ENCODE measurements at places on chromosomes 1 and 21.

GRCh38 chr1:218674280-218674773 is 329.2 kb downstream of the TGFB2 start:
- no peak for DNase-seq

DNA sequence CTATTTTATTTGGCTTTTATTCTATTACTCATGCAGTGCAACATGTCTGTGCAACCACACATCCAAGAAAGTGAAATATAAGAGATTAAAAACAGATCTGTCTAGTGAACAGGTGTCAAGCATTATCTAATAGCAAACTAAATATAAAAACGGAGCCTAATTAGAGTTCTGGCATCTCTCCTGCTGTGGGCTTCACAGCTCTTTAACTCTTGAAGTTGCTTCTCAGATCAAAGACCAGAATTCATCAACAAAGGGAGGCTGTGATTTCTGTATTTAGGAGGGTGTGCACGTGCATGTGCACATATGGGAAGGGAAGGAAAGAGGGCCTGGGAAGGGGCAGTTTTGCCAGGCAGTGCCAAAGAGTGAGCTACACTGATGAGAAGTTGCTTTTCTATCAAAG is 81.0 kb downstream of the MIS18A start:
- no peak for DNase-seq

- no peak for DNase-seq
Measured at GRCh38 chr1:205980237-205980870, 22.8 kb downstream of the RAB7B start.

GRCh38 chr1:111987502-111987901 is 2.0 kb downstream of the KCND3 start:
- no peak for DNase-seq

DNA sequence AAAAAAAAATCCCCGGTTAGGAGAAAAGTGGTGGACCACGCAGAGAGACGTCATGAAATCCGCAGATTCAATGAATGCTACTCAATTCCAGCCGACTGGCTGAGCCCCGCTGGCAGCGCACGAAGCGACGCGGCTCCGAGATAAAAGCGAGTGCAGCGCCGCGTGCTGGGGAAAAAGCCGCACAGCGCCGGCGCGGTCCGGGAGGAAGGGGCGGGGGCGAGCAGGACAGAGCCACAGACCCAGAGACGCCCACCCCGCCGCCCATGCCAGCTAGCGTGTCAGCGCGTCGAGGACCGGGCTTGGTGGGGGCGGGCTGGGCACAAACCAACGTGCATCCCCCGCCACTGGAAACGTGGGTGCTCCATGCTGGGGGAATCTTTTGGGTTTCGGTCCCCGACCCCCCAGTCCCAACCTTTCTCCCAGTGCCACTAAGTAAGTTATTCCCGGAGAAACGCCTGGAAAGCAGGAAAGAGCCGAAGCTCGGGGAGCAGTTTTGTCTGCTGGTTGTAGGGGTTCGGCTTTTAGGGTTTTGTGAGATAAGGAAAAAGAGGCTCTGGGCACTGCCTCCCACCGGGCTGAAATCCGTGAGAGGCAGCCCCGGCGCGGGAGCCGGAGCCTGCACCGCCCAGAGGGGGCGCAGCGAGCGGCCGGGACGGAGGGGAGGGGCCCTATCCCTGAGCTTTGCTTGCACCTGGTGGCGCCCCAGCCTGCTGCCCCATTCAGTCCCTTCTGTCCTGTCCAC is at the start of gene KCNJ6:
KCNJ6 (minus strand) TSS at position 148 of the 742 bp plus-strand sequence. CDS start 75,775 bp downstream, outside the sequence.
- no peak for DNase-seq

GRCh38 chr1:973459-974292 is 7.4 kb downstream of the PLEKHN1 start:
- DNase-seq = no peak

GRCh38 chr1:19254416-19254815 is 2.8 kb downstream of the MRTO4 start:
- DNase-seq = no peak

DNA sequence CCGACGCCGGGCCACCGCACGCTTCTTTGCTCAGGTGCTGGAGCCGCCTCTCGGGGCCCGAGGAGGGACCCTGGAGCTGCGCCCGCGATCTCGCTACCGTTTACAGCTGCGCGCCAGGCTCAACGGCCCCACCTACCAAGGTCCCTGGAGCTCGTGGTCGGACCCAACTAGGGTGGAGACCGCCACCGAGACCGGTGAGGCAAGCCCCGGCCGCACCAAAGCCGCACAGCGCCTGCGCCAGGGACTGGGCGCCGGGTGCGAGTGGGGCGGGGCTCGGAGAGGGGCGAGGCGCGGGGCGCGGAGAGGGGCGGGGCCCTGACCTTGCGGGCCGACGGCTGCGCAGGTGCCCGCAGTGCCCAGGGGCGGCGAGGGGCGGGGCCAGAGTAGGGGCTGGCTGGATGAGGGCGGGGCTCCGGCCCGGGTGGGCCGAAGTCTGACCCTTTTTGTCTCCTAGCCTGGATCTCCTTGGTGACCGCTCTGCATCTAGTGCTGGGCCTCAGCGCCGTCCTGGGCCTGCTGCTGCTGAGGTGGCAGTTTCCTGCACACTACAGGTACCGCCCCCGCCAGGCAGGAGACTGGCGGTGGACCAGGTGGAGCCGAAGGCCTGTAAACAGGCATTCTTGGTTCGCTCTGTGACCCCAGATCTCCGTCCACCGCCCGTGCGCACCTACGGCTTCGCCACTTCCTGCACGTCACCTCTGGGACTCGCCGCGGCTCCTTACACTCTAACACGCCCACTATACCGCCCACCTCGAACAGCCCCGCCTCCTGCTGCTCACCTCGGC is 9.8 kb upstream of the CDC20 start:
- DNase-seq = peak; percentile 78

- DNase-seq = no peak
Measured at GRCh38 chr1:69645477-69645876, 77.8 kb downstream of the LRRC7 start.

- no peak for DNase-seq
Measured at GRCh38 chr21:15688809-15689208, 41.0 kb upstream of the USP25 start.

GRCh38 chr1:211386921-211387320 is 60.3 kb downstream of the TRAF5 start:
- no peak for DNase-seq

- no peak for DNase-seq
Measured at GRCh38 chr1:229370601-229371021, 27.8 kb upstream of the CCSAP start.

- no peak for DNase-seq
Measured at GRCh38 chr1:45721207-45721606, 29.2 kb downstream of the IPP start.

GRCh38 chr21:20760221-20760620 is 238.0 kb upstream of the NCAM2 start:
- no peak for DNase-seq

GRCh38 chr1:157279138-157279801 is 141.1 kb upstream of the ETV3 start:
- DNase-seq = no peak

DNA sequence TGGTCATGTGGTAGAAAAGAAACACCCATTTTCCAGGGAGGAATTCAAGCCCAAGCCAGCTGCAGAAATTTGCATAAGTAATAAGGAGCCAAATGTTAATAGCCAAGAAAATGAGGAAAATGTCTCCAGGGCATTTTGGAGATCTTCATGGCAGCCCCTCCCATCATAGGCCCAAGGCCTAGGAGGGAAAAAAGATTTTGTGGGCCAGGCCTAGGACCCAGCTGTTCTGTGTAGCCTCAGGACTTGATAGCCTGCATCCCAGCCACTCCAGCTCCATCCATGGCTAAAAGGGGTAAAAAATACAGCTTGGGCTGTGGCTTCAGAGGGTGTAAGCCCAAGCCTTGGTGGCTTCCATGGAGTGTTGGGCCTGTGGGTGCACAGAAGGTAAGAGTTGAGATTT is 21.4 kb upstream of the LYPD8 start:
- DNase-seq = no peak

- no peak for DNase-seq
Measured at GRCh38 chr21:43373362-43374227, 53.3 kb downstream of the SIK1 start.

- DNase-seq = no peak
Measured at GRCh38 chr21:33396436-33396835, 6.8 kb upstream of the IFNGR2 start.

DNA sequence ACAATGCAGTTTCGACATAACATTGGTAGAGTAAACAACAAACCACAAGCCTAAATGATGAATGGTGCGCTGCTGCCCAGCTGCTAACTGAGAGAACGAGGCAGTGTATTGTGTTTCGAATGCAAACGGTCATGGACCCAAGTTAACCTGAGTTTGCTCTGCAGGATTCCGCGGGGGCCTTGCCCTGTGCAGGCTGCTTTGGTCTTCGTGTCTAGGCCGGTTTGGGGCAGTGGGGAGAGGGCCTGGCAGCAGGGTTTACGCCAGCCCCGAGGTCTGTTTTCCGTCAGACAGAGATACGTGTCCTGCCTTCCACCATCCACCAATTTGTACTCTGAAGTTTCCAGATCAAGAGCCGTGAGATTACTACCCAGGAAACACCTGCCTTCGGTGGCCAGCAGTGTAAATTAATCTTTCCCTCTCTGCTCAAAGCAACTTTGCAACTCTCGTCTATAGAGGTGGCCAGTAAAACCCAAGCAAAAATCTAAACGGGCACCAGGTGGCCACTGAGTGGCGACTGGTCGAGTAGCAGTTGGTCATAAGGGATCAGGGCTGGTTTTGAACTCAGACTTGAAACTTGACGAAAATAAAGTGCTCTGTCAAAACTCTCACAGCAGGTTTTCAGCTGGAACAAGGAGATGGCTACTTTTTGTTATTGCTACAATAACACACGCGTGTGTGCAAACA is 6.3 kb upstream of the PRDM15 start:
- no peak for DNase-seq

GRCh38 chr1:235206533-235207208 is 45.6 kb upstream of the RBM34 start:
- DNase-seq = no peak

DNA sequence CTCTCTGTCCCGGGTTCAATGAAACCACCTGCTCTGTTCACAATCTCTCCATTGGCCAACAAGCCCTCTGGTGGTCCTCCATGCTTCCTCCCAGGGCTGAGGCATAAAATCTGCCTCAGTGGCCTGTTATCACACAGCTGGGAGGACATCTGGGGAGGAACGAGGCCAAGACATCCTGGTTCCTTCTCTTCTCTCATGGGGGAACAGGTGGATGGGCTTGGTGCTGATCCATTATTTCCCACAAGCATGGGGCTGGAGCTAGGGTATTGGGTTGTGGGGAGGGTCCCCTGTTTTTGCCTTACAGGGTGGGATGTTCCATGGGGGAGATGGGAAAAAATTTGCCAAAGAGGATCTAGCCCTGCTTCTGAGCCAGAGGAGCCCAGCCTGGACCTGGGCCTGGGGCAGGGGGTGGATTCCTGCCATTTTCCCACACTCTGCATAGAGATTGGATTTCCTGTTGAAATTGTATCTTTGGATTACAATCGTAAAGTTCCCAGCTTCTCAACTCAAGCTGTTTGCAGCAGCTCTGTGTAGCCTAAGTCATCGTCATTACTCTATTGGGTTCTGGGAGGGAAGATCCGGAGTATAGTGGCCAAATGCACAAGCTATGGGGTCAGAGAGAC is 124.7 kb downstream of the NAV1 start:
- DNase-seq = no peak

GRCh38 chr1:156238248-156238647 is 3.7 kb upstream of the BGLAP start:
- no peak for DNase-seq

- peak; percentile 94 for DNase-seq
Measured at GRCh38 chr1:1371364-1371745, 3.7 kb downstream of the AURKAIP1 start.

DNA sequence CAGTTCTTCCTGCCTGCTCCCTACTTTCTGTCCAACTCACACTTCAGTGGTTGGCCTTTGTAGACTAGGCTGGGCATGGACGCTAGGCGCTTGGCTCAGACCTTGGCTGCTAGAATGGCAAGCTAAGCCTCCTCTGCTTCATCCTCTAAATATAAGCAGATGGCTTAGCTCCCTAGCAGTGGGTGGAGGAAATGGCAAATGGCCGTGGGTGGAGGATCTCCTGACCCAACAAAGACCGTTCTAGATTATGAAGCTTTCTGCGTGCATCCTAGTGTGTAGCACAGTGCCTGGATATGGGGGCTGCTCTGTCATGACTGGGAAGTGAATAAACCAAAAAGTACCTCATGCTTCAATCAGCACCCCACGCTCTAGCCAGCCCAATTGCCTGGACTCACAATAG is 10.4 kb upstream of the ETV3L start:
- DNase-seq = no peak

GRCh38 chr1:80310703-80311245 is 1304.2 kb upstream of the ADGRL4 start:
- no peak for DNase-seq

GRCh38 chr1:203379825-203380224 is 28.9 kb upstream of the FMOD start:
- no peak for DNase-seq

GRCh38 chr1:22747021-22747734 is 36.5 kb downstream of the EPHB2 start:
- DNase-seq = no peak

- DNase-seq = no peak
Measured at GRCh38 chr1:208631092-208631491, 386.9 kb upstream of the PLXNA2 start.

DNA sequence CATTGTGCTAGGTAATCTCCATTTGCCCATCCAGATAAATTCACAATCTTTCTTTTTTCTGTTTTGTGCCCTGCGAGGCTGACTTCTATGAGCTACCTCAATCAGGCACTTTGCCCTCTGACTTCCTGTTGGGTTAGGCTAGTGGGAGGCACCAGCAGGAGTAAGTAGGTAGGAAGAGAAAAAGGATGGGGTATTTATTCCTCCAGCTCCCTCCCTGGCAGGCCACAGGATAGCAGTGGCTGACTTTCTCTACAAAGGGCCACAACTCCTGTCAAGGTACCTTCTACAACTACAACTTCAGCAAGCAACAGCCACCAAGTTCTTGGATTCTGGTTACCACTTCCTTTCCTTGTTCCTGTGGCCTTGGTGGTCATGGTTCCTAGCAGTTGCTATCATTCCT is 18.8 kb upstream of the GORAB start:
- DNase-seq = no peak
